Activated CD4-positive, alpha-beta T cell treated with anti-CD3 and anti-CD28 coated beads for 4 hours (primary cell): ENCODE measurements at places on chromosomes 11 and 22.
A peak's percentile ranks its signal among the peaks of the same experiment; 100 is the strongest.

GRCh38 chr11:17354601-17354991 lies 3.0 kb downstream of the NCR3LG1 start:
- peak; percentile 76 for DNase-seq

- DNase-seq = no peak
Observed at GRCh38 chr11:8330404-8330803, 66.7 kb upstream of the LMO1 start.

DNA sequence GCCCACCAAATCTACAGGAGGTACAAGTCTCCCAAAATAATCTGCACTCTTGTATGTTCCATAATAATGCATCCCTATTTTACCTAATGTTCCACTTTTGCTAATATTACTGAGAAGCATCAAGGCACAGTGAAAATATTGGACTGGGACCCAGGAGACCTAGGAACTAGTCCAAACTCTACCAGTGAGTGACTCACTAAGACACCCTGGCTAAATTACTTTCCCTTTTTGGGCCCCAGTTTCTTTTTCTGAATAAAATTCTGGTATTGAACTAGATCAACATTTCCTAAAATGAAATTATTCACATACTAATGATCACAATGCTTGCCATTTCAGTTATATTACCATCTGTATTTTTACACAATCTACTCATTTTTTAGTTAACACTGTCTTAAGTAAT lies 19.6 kb downstream of the THAP12 start:
- no peak for DNase-seq

GRCh38 chr22:30607300-30607930 lies 441 bp downstream of the TCN2 start:
- no peak for DNase-seq

- no peak for DNase-seq
Observed at GRCh38 chr11:72834905-72835304, 20.7 kb downstream of the ATG16L2 start.

DNA sequence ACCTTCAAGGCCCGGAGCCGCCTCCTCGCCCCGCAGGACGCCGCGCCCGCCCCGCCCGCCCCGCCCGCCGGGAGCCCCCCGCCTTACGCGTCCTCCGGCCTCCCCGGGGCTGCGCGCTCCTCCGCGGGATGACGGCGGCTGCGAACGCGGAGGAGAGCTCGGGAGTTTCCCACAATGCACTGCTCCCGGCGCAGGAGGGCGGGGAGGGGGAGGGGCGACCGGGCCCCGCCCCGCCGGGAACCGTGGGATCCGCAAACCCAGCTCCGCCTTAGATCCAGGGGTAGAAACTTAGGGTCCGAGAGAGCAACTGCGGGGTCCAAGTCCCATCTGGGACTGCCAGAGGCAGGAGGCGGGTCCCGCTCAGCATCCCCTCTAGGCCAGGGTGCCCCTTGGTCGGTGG lies at the start of gene CEND1:
Gene CEND1 (minus strand): TSS at position 148 of the 400 bp plus-strand sequence. CDS start 1,514 bp downstream, outside the sequence.
- DNase-seq = no peak

- DNase-seq = no peak
Observed at GRCh38 chr11:126578021-126578420, 222.5 kb downstream of the ST3GAL4 start.

- DNase-seq = no peak
Observed at GRCh38 chr11:130166457-130166784, 6.8 kb downstream of the ST14 start.

GRCh38 chr11:72221386-72222075 lies 3.0 kb upstream of the INPPL1 start:
- DNase-seq = no peak

- DNase-seq = no peak
Observed at GRCh38 chr11:61023966-61024295, 52.5 kb downstream of the CD6 start.

GRCh38 chr11:63599211-63600122 lies 14.8 kb downstream of the PLAAT3 start:
- no peak for DNase-seq

- no peak for DNase-seq
Observed at GRCh38 chr11:63709336-63709884, 28.1 kb downstream of the RTN3 start.

DNA sequence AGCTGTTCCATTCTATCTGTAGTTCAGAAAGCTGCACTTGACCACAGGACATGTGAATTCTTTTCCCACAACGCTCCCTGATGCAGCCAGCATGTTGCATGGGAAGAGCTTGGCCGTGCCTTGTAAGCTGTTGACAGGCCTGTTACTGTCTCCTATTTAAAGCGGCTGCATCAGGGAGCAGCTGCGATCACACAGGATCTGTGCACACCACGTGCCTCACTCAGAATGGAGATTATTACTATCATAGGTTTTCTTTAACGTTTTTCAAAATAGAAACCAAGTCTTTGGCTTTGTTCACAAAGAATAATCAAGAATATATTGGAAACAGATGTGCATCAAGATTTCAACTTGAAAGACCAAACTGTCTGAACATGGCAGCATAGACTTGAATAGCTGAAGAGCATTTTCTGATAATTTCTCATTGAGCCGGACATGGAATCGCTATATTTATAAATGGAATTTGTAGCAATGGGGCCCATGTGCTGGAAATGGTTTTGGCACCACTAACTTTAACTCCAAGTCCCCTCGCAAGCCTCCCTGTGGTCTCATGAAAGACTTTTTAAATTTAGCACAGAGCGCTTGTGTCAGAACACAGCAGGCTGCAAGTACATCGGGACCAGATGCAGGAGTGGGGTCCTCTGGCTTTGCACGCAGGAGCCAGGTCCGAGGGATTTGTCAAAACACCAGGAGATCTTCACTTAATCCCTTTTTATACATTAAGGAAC lies 40.8 kb upstream of the MYO18B start:
- DNase-seq = no peak

GRCh38 chr11:132520199-132520598 lies 1012.1 kb downstream of the OPCML start:
- no peak for DNase-seq

- DNase-seq = no peak
Observed at GRCh38 chr11:74725701-74726100, 5.5 kb downstream of the CHRDL2 start.

DNA sequence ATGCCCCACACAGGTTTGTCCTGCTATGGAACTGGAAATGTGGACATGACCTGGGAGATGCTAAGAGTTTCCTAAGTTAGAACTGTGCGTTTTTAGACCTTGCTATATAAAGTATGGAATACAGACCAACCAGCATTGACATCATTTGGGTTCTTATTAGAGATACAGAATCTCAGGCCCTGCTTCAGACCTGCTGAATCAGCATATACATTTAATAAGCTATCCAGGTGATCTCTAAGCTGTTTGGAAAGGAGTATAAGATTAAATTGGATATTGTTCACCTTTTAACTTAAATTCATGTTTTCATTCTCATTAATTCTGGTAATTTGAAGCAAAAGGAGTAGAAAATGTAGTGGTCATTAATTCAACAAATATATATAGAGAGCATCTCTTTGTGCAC lies 6.9 kb upstream of the CNTF start:
- no peak for DNase-seq

DNA sequence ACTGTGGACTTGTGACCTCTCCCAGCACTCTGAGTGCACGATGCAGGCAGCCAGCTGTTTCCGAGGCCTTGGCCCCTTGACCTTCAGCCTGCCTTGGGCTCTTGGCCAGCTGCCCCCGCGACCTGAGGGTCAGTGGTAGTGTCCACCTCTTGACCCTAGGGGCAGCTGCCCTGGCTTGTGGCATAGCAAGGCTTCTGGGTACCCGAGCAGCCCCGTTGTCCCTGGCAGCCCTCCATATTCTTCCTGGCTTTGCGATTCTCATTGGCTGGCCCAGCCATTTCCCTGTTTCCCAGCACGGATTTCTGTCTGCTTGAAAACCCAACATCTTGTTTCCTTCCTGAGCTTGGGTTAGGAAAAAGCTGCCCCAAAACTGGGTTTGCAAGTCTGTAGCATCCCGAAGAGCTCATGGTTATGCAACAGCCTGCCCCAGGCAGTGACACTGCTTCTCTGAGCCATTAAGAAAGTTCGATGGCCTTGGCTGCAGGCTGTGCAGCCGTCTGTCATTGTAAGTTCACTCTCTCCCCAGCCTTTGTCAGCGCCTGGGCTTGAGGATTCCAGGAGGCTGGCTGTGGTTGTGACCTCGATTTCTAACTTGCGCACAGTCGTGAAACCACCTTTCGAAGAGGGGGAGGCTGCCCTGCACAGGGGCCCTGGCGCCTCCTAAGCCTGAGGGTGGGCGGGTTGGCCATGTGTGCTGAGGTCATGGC lies 48.8 kb downstream of the FBLN1 start:
- DNase-seq = no peak

- DNase-seq = no peak
Observed at GRCh38 chr11:134734141-134734845, 322.3 kb upstream of the B3GAT1 start.

DNA sequence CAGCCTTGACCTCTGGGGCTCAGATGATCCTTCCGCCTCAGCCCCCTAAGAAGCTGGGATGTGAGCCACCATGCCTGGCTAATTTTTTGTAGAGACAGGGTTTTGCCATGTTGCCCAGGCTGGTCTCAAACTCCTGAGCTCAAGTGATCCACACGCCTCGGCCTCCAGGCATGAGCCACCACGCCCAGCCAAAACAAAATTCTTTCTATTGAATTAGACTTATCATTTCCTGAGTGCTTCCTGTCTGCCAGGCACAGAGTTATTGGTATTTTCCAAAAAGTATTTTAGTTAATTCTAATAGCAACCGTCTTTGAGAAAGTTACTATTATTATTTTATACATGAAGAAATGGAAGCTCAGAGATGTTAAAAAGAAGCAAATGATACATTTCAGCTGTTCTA lies 61.4 kb upstream of the LMO2 start:
- DNase-seq = no peak

DNA sequence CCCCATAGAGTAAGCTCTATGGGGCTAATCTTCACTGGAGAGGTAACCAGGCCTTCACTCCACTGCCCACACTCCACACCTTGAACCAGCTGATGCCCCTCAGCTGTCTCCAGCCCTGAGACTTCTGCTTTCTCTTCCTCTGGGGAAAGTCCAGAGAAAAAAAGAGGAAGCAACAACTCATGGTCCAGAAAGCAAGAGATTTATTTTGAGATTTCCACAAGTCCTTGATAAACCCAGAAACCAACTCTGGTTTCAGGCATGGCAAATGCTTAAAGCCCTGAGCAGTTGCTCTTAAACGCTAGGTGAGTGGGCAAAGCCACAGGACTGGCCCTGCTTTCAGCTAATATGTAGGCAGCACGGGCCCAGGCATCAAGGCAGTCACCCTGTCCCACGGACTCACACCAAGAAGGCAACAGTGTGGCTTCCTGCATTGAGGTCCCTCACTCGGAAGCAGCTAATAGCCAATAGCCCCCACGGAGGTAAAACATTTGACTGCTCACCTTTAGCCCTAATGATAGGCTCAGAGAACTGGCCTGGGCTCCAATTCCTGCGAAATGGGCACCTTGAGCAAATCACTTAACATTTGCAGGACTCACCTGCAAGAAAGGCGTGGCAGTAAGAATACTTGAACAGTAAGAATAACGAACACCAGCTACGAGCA lies 4.3 kb downstream of the CYB561A3 start:
- no peak for DNase-seq

GRCh38 chr22:25021409-25021808 lies 68.9 kb downstream of the KIAA1671 start:
- DNase-seq = no peak

GRCh38 chr22:21443735-21444421 lies 23.3 kb upstream of the TMEM191C start:
- no peak for DNase-seq

- DNase-seq = no peak
Observed at GRCh38 chr11:2581931-2582350, 117.9 kb downstream of the KCNQ1OT1 start.

GRCh38 chr11:14148653-14149273 lies 186.2 kb downstream of the SPON1 start:
- no peak for DNase-seq

DNA sequence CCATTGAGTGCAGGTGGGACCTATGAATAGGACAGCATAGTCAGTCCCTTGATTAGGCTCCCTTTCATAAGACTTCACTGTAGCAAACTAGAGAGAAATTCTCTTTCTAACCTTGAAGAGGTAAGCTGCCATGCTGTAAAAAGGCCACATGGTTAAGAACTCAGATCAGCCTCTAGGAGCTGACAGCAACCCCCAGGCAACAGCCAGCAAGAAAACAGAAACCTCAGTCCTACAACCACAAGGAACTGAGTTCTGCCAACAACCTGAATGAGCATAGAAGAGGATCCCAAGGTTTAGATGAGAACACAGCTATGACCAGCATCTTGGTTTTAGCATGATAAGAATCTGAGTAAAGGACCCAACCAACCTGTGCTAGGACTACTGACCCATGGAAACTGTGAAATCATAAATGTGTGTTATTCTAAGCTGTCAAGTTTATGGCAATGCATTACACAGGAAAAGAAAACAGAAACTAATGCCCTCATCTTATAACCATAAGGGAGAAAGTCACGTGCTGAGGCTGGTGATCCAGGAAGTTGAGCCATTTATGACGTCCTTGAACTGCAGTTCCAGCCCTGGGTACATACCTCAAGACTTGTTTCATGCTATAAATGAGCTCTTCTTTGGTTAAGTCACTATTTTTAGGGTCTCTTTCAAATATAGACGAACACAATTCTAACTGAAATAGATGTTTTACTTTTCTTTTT lies 43.3 kb downstream of the RAB38 start:
- no peak for DNase-seq

DNA sequence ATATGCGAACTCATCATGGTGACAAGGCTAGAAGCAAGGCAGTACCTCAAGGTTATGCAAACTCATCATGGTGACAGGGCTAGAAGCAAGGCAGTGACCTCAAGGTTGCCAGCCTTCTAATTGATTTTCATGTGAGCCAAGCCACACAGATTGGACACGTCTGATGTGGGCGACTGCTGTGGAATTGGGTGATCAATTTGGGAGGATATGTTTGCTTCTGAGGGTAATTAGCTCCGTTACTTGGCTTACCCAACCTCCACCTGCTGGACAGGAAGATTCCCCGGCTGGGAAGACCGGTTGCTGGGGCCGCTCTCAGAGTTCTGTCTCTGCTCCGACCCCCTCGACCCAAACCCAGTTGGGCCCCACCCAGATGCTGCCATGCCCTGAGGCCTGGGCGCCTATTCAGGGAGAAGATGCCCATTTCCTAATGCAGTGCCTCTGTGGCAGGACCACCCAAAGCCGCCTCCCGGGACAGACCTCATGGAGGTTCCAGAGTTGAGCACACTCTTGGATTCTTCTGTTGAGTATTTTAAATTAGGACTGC lies 69.9 kb upstream of the SHANK2 start:
- DNase-seq = no peak

DNA sequence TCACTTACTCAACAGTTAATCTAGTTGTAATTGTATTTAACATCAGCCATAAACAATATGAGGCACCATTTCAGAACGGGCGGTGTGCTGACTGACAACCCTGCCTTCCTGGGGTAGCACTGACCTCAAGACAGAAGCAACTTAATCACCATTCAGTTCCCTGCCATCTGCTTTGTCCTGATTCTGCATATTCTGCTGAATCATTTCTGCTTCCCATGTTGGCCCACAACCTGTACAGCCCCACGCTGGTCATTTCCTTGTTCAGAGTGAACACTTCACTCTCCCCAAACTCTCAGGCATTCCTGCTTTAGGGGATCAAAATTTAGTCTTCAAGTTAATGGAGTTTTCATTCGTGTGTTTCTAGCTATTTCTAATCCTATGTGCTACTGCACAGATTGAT lies 132.3 kb upstream of the ZBED5 start:
- DNase-seq = no peak
